ENCODE measurements at places on chromosomes 3 and 15.

DNA sequence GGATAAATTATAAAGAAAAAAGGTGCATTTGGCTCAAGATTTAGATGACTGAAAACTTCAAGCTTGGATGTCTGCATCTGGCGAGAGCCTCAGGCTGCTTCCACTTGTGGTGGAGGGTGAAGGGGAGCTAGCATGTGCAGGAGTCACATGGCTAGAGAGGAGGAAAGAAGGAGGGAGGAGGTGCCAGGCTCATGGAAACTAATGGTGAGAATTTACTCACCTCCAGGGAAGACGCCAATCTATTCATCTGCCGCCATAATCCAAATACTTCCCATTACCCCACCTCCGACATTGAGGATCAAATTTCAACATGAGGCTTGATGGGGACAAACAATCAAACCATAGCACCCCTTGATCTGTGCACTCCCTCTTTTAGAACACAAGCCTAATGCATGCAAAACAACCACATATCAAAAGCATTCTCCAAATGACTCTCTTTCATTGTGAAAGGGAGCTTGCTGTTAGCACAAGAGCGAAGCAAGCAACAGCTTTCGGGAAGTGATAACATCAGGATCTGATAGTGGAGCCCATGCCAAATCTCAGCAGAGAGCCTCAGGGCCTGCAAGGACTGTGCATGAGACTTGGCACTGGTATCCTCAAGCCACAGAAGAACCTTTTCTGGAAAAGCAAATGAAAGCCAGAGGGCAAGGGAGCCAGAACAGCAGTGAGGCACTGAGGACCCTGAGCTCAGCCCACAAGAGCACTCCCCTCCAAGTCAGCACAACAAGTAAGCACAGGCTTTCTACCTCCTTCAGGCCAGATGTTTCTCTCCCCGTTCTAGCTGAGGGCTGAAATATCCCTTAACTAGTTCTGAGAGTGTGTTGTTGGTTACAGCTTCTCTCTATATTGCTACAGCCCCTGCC lies 50.2 kb upstream of the THBS1 start:
- DNase-seq: no peak

- DNase-seq: no peak
These were observed 110.4 kb downstream of the EDEM1 start for GRCh38 chr3:5297895-5298294.

DNA sequence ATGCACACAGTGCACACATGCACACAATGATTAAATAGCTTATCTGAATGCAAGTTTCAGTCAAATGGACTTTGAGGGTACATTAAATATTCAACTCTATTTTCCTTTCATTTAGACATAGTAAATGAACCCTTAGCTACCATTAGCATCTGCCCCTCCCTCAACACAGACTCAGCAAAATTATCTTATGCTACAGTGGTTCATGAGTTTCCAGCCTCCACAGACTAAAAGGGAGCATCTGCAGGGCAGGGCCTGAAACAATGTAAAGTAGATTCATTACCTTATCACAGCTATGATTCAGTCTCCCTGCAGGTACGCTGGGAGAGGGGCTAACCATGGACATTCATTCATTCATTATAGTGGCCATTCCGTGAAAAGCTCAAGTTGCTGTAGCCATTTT lies 329.1 kb downstream of the VGLL3 start:
- no peak for DNase-seq

GRCh38 chr3:172617976-172618375 lies 92.9 kb downstream of the NCEH1 start:
- no peak for DNase-seq

- no peak for DNase-seq
These were observed 174.3 kb downstream of the KLF13 start for GRCh38 chr15:31500766-31501449.

DNA sequence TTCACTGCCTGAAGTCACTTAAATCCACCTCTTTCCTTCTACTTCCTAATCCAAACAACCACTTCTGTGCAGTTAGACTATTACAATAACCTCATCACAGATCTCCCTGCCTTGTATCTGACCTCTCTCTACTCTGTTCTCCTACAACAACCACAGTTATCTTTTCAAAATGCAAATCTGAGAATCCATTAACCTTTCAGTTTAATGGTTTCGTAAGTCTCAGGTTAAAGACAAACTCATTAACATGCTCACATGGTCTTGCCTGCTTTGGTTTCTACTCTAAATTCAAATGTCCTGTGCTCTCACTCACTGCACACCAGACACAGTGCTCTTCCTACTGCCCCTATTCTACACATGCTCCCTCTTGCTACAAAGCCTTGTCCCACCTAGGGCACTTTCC lies 406.5 kb upstream of the THBS1 start:
- no peak for DNase-seq

DNA sequence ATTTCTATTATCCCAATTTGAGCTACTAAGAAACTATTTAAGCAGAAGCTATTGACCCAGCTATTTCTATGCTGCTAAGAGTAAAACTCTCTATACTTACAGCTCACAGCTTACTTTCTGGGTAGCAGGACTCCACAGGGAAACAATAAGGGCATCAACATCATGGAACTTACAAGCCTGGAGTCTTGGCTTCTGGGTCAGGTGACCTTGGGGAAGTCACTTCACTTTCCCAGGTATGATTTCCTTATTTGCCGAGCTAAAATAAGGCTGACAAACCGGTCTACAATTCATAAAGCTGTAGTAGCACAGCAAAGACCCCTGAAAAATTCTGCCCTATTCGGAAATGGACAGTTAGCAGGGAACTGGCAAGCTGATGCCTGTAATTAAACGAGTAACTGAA lies 278.3 kb upstream of the NR2F2 start:
- no peak for DNase-seq

DNA sequence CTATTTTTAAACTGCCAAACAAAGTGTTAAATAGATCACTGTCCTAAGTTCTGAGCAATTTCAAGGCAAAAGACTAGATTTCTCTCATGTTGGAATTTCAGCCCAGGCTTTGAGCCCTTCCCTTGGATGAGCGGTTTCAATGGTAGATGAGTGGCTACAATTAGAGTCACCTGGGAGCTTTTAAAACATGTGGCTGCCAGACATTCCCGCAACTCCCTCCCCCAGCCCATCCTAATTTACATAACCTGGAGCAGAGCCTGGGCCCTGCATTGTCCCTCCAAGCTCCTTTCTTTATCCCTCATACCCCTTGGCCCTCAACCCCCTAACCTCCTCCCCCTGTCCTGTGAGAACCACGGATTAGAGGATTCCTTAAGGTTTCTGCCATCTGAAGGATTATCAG lies 357.5 kb upstream of the UMPS start:
- no peak for DNase-seq
